Hematopoietic multipotent progenitor cell treated with erythropoietin and hydrocortisone succinate and interleukin-3 and kit ligand, for 15 days (in vitro differentiated cells): ENCODE measurements at places on chromosomes 7 and 10.
A peak's percentile ranks its signal among the peaks of the same experiment; 100 is the strongest.

GRCh38 chr10:49353026-49353894, 42.6 kb downstream of the DRGX start:
- no peak for DNase-seq

DNA sequence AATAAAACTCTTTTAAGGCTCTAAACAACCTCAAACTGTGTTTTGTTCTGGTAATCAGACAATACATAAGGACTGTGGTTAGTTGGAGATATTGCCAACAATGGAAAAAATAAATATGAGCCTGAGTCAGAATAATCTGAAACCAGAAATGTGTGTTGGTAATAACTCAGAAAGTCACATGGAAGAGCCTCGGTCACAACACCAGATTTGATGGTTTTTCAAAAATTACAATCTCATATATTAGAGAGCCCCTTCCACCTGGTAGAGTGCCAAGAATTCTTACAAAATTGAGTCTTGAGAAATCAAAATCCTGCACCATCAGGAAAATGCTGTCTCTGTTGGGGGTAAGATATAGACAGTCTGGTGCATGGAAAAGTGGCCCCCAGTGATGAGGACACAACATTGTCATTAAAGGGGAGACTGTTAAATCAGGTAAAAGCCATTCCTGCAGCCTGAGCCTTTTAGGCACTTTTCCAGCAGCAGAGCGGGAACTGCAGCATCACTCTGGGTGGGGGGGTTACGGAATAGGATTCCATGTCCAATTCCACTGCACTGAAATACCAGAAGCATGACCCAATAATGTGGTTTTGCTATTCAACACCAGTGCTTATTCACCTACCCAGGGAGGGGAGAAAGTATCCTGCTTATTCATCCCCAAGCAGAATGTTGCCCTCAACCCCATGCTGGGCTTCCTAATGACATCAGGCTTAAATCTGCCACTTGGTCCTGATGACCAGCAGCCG, 9.5 kb upstream of the ADAM12 start:
- DNase-seq = no peak

- no peak for DNase-seq
Measured at GRCh38 chr7:157301610-157302120, 35.1 kb upstream of the DNAJB6 start.

DNA sequence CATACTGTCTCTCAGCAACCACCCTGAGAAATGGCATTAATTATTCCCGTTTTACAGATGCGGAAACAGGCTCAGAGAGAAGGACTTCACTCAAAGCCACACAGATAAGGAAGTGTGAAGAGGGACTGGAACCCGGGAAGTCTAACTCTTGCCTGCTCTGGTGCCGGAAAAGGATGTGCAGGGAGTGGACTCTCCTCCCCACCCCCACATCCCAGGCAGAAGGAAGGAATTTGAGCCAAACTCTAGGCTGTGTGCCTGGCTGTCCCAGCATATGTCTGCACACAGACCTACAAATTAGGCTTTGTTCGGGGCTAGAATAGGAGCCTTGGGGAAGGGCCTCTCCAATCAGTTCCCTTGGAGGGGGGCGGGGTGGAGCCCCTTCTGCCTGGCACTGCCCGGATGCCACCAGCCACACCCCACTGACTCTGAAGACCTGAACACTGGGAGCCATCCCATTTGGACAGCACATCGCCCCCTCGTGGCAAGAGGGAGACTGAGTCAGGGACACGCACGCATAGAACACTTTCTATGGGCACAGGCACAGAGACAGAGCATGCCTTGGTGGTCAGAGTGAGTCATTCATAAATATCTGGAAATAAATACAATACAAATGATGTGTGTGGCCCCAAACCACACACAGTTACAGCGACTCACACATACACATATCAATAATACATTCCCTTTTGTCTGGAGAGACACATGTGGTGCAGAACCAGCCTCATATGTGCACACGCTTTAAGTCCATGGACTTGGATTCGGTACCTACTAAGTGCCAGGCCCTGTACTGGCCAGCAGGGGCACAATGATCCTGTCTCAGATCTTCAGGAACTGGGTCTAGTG, 13.1 kb downstream of the LZTS2 start:
- DNase-seq = peak; percentile 84

- peak; percentile 14 for DNase-seq
Measured at GRCh38 chr10:23293145-23293724, 51.4 kb downstream of the C10orf67 start.

DNA sequence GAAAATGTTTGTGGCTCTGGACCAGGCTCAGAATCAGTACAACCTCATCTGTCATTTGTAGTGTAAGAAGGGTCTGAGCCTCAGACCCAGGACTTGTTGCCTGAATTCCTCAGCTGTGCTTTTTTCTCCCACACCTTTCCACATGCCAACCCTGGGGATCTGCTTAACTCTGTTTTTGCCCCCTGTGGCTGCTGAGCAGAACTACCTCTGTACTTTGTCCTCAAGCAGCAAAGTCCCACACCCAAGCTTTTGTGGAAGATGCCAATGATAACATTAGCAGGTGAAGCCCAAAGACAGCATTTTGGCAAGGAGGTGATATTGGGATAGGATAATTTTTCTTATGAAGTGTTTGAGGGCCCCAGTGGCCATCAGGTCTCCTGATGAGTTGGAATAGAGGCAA, 5.8 kb upstream of the CYP2C18 start:
- DNase-seq = no peak

DNA sequence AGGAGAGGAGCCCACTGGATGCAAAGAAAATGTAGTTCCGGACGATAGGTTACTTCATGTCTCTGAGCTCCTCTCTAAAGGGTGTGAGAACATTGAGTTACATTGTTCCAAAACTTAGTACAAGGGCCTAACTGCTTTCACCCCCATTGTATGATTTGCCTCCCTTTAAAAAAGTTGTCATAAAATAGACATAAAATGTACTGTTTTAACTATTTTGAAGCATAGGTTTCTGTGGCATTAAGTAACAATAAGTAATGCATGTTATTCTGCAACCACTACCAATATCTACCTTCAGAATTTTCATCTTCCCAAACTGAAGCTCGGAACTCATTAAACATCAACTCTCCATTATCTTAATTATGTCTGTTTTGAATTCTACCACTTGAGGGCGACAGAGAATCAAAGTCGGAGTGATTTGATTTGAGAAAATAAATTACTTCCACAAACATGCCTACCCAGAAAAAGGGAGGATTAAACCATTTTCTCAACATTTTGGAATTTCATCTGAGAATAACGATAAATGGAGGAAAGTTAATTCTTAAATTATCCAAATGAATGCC, 2.7 kb downstream of the IGFBP1 start:
- peak; percentile 7 for DNase-seq

DNA sequence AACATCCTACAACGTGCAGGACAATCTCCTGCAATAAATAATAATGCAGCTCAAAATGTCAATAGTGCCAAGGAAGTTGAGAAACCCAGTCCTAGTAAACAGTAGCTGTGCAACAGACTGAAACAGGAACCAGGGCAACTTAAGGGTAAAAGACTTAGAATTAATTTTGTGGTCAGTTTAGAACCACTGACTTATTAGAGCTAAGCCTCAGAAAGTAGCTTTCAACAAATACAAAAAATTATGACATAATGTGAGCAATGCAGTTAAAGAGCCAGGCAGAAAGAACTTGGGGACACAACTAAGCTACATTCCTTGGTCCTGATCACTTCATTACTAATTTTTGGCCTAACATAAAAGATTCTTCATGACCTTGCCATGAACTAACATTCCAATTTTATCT, 195.4 kb downstream of the MACC1 start:
- no peak for DNase-seq

- no peak for DNase-seq
Measured at GRCh38 chr7:122269241-122269640, 35.3 kb downstream of the FEZF1 start.

- DNase-seq = no peak
Measured at GRCh38 chr10:124166431-124167125, 73.2 kb upstream of the CHST15 start.

- DNase-seq = no peak
Measured at GRCh38 chr7:25348104-25348503, 119.8 kb upstream of the NPVF start.

DNA sequence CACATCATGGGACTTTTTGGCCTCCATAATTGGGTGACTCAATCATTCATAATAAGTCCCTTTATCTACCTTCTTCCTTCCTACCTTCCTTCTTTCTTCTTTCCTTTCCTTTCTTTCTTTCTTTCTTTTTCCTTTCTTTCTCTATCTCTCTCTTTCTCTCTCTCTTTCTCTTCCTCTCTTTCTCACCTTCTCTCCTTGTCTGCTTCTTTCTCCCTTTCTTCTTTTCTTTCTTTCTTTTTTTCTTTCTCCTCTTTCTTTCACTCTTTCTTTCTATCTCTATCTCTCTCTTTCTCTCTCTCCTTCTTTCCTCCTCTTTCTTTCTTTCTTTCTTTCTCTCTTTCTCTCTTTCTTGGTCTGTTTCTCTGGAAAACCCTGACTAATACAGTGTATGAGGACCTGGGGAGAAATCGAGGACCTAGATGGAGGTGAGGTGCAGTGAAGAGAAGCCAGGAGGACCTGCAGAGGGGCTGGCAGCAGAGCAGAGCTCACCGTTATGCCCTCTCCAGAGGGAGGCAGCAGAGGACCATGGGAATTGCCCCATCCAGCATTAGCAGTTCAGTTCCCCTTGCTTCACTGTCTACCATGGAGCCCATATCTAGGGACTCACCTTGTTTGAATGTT, 52.7 kb upstream of the BTRC start:
- DNase-seq = peak; percentile 60

DNA sequence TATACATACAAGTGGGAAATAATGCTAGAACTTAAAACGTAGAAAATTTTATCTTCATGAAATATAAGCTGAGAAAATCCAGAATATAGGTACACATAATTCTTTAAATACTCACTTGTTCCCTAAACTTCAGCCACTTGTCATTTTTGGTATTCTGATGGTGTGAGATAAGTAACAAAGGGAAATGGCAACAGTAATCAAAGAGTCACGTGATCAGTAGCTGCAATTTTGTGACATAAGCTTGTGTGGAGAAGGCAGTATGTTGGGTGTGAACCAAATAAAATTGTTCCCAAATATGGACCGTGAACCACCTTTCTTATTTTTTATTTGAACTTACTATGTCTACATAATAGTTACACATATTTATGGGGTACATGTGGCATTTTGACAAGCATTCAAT, 650.3 kb upstream of the ADARB2 start:
- DNase-seq = no peak

- DNase-seq = no peak
Measured at GRCh38 chr10:107806026-107806425, 641.5 kb upstream of the SORCS1 start.
